ENCODE measurements at places on chromosomes 5 and 9.

DNA sequence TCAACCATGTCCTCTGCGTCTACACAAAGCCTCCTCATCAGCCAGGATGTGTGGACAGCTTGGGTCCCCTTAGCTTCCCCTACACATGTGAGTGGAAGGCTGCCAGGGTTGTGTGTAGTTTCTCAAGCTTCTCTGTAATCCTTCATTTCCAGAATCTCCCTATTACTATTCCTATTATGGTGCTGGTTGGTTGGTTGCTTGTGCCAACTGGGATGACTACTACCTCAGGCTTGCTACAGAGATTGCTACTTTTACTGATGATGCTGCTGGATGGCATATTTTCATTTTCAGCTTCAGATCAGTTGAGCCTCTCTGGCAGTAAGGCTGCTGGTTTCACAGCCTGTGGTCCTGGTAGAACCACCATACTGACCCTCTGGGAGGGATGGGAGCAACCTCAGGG is 39.9 kb downstream of the ATG10 start:
- DNase-seq: no peak

DNA sequence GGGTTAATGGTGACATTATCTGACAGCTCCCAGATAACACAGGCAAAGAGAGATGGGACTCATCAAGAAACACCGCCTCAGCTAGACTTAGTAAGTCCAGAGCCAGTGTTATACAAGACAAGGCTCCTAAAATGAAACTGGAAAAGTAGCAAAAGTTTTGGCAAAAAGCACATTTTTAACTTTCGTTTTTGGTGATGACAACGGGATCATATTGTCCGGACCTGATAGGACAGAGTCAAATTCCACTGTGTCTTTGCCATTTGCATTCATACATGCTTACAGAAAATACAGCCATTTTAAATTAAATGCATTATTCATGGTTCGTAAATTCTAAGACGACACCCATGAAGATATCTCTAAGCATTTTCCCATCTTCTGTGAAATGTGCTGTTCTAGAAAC is 152.1 kb downstream of the CRB2 start:
- DNase-seq: no peak

- no peak for DNase-seq
Observed at GRCh38 chr9:21030389-21031035, 928 bp downstream of the HACD4 start.

DNA sequence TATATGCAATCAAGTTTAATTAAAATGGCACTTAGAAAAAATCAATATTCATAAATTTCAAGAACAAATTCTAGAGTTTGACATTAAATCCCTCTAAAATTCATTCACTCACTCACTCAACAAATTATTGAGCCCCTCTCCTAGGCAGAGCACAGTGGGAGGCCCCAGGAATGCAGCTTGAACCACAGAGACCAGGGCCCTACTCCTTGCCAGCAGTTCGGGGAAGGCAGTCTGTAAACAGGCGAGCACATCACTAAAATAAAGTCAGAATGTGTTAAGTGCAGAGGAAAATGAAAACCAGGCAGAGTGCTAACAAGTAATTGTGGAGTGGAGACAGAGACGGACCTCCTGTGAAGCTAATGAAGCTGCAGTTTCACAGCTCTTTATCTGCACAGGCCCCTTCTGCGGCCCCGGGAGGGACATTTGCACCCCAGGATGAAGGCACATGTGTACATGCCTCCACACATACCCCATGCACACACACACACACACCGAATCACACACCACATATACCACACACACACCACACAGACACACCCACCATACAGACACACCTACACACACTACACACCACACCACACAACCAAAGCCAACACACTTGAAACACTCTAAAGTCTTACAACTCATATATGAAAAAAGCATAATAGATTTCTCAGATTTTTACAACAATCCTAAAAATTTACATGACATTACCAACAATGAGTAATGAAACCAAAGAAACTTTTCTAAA is 40.5 kb downstream of the BHMT start:
- DNase-seq: no peak

- DNase-seq: no peak
Observed at GRCh38 chr9:69599232-69599971, 72.8 kb downstream of the APBA1 start.

- DNase-seq: no peak
Observed at GRCh38 chr5:14492331-14492964, 89.1 kb upstream of the OTULINL start.

- no peak for DNase-seq
Observed at GRCh38 chr5:91651704-91652103, 268.6 kb upstream of the ARRDC3 start.

DNA sequence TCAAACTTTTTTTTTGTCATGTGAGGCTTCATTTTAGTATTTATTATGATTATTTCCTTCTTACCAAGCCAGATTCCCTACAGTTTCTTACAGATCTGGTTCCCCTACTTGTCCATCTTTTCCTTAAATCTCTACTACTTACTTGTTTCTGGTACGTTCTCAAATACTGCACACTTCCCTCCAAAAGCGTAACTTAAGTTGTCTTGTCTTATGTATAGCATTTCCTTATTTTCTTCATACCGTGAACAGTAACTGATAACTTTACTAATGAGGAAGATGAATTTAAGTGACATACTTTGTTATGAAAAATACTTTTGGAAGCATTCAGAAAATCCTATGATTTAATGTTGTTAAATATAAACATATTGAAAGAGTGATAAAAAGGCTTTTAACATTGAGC is 67.3 kb downstream of the PARP8 start:
- no peak for DNase-seq

All from stimulated activated CD8-positive, alpha-beta memory T cell treated with anti-CD3 and anti-CD28 coated beads, Interleukin-4, amount 100 ng/mL, for 1 hour (primary cell).